ENCODE measurements at places on chromosomes 1 and 21.

GRCh38 chr1:162133566-162133965 is 64.1 kb downstream of the NOS1AP start:
- no peak for DNase-seq

DNA sequence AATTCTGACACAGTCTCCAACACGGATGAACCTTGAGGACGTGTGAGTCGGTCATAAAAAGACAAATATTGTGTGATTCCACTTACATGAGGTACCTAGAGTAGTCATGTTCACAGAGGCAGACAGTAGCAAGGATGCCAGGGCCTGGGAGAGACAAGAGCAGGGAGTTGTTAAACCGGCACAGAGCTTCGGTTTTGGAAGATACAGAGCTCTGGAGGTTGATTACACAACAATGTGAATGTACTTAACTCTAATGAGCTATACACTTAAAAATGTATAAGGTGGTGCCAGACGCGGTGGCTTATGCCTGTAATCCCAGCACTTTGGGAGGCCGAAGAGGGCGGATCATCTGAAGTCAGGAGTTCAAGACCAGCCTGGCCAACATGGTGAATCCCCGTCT is 37.8 kb upstream of the NEK2 start:
- no peak for DNase-seq

GRCh38 chr1:178573330-178573729 is 60.4 kb downstream of the TEX35 start:
- no peak for DNase-seq

DNA sequence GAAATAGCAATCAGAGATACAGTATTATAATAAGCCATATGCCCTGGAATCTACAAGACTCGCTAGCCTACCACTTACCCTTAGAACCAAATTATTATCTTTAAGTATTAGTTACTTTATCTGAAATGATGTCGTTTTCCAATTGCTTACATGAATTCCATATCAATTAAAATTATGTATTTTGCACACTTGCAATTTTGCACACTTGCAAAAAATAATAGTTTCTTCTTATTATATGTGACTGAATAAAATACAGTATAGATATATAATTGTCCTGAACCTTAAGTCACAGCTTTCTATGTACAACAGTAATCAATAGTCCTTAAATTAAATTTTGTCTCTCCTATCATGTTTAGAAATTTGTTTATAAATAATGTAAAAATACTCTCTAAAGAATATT is 2095.1 kb downstream of the NCAM2 start:
- no peak for DNase-seq

DNA sequence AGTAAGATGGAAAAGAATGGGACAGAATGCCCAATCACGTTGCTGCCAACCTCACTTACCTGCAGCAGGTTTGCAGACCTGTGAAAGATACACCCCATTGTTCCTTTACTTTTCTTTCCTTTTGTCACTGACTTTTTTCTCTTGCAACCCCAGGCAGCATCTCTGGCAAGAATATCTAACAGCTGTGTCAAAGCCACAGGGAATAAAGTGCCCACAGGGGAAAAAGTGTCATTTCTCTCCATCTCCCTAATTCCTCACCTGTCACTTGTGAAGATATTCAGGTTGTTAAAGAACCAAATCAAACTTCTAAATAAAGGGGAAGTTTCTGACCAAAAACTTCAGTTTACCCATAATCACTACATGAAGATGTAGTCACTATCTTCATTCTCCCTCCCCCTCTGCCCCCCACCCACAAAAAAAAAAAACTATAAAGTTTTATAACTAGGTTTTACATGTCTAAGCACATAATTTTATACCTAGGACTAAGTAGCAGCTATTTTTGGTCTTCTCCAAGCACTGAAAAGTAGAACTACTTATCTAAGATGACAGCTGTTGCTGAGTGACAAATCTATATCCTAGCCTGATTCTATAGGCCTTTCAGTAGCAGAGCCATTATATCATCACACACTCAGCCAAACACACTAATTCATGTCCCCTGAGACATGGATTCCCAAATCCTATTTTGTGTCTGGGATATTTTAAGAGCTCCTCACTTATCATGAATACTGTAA is 54.9 kb downstream of the TBX15 start:
- no peak for DNase-seq

DNA sequence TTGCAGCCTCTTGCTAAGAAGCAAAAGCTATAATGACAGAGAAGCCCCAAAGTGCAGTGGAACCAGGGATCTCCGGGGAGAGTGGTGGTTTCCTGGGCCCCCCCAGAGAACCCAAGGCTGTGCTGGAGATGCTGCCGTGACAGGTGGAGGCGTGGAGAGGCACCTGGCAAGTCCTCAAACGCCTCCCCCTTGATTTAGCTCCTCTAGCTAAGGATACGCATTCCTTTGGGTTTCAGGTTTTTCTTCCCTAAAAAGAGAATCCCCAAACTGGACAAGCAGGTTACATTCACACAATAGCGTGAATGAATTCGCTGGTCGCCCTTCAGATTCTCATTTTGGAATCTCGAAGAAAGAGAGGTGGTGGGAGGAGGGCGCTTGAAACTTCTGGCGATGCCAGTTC is 853 bp upstream of the ATP1A1 start:
- DNase-seq: no peak

DNA sequence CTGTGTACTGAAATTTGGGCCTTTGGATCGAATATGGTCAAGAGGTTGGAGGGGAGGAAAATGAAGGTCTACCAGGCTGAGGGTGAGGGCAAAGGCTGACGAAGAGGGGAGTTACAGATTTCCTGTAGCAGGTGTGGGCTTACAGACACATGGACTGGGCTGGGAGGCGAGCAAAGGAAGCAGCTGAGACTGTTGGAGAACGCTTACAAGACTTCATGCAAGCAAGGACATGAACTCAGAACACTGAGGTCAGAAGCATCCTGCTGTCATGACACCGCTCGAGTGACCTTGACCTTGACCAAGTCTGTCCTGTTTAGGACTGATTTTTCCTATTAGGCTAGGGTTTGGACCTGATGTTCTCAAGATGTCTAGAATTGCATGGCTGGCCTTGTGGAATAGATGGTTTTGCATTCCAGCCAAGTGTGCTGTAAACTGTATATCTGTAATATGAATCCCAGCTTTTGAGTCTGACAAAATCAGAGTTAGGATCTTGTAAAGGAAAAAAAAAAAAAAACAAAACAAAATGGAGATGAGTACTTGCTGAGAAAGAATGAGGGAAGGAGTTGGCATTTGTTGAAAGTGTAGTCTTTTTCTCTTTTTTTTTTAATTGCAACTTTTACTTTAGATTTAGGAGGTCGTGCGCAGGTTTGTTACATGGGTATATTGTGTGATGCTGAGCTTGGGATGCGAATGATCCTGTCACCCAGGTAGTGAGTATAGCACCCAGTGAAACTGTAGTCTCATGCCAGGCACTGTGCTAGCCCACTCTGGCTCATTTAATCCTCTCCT is 5.8 kb downstream of the ELF3 start:
- DNase-seq: no peak

DNA sequence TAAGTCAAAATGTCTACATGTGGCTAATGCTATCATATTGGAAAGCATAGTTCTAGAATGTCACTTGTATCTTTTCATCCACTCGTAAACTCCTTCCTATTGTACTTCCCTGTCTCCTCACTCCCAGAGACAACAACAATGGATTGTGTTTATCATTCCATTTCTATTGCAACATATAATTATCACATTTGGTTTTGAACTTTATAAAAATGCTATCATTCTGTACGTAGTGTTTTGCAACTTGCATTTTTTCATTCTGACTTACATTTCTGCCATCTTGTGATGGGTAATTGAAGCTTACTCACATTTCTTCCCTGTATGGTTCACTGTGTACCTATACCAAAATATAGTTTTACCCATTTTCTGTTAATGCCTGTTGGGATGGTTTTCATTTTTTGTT is 14.5 kb upstream of the CSF3R start:
- DNase-seq: no peak

DNA sequence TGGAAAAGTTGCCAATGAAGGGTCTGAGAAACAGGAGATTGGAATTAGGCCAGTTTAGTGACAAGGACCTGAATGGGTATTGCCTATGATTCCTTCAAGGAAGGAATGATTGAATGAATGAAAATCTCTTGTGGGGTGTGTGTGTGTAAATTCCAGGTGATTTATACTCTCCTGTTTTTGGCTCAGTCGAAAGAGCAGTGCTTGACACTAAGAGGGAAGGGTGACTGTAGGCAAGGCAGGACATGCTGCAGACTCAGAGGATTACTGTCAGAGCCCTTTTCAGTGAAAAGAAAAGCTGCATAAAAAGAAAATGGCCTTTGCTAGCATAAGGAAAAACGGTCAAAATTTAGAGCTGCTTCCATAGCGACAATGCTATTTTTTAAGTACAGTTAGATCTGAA is 30.1 kb downstream of the C1orf21 start:
- DNase-seq: no peak

DNA sequence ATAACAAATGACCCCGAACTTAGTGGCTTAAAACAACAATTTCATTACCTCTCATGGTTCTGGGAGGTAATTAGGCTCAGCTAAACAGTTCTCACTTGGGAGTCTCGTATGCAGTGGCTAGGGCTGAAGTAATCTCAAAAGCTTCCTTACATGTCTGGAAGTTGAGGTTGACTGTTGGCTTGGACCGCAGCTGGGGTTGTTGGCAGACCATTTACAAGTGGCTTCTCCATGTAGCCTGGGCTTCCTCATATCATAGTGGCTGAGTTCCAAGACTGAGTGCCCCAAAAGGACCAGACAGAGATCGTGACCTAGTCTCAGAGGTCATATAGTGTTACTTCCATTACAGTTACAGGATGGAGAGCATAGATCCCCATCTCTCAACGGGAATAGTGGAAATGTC is 2.4 kb upstream of the POGZ start:
- no peak for DNase-seq

- DNase-seq: no peak
Measured at GRCh38 chr1:92953491-92953890, 7.8 kb downstream of the DIPK1A start.

DNA sequence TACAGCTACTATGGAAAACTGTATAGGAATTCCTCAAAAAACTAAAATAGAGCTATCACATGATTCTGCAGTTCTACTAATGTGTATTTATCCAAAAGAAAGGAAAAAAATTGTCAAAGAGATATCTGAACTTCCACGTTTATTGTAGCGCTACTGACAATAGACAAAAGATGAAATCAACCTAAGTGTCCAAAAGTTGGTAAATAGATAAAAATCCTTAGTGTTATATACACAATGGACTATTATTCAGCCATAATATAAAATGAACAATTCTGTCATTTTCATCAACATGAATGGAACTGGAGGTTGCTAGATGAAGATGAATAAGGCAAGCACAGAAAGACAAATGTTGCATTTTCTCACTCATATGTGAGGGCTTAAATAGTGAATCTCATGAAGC is 1492.1 kb downstream of the MRPL39 start:
- DNase-seq: peak; percentile 88

GRCh38 chr1:3159121-3159520 is 90.1 kb downstream of the PRDM16 start:
- no peak for DNase-seq

All from globus pallidus (tissue), 1 donor.